ENCODE measurements at places on chromosomes 3 and 15.

GRCh38 chr3:42535981-42536784, 33.7 kb downstream of the VIPR1 start:
- no peaks in the 10 kb centered on the region for H3K36me3 ChIP-seq
- DNase-seq: peak; percentile 94
- no peaks in the 10 kb centered on the region for H3K27me3 ChIP-seq

GRCh38 chr15:60994963-60995475, 234.1 kb downstream of the RORA start:
- H3K36me3 ChIP-seq: no peaks in the 10 kb centered on the region
- no peak overlapping the region for H3K27ac ChIP-seq
- DNase-seq: no peak
- H3K27me3 ChIP-seq: no peaks in the 10 kb centered on the region
- no peak overlapping the region for H3K4me3 ChIP-seq

DNA sequence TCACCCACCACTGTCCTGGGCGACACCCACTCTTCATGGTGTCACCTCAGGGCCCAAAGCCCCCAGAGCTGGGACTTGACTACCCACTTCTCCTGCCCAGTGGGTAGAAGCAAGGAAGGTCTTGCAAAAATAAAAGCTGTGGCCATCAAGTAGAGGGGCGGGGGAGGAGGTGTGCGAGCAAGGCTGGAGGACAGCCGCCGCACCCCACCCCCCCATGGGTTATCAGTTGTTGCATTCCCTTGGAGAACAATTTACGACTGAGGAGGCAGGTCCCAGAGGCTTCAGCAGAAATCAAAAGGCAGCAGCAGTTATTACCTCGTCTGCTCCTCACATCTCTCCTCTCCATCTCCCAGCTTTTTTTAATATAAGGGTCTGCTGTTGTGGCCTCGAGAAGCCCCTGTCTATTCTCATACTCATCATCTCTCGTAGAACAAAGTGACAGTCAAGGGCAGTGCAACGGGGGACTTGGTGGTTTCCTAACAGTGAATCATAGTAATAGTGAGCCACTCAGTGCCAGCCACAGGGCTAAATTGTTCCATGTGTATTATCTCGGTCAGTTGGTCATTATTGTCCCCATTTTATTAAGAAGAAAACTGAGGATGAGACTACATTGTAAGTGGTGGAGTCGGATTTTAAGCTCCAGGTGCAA, 116.4 kb downstream of the PDCD6IP start:
- no peak overlapping the region for H3K4me3 ChIP-seq
- H3K4me1 ChIP-seq: peaks cover 10% of the 10 kb centered on the region
- H3K36me3 ChIP-seq: no peaks in the 10 kb centered on the region

GRCh38 chr3:129481766-129482332, 41.8 kb downstream of the IFT122 start:
- peaks cover 5% of the 10 kb centered on the region for H3K4me1 ChIP-seq
- peak; percentile 69 for DNase-seq
- H3K27me3 ChIP-seq: no peaks in the 10 kb centered on the region
- no peak overlapping the region for H3K4me3 ChIP-seq
- no peak overlapping the region for H3K27ac ChIP-seq
- peaks cover 4% of the 10 kb centered on the region for H3K36me3 ChIP-seq

DNA sequence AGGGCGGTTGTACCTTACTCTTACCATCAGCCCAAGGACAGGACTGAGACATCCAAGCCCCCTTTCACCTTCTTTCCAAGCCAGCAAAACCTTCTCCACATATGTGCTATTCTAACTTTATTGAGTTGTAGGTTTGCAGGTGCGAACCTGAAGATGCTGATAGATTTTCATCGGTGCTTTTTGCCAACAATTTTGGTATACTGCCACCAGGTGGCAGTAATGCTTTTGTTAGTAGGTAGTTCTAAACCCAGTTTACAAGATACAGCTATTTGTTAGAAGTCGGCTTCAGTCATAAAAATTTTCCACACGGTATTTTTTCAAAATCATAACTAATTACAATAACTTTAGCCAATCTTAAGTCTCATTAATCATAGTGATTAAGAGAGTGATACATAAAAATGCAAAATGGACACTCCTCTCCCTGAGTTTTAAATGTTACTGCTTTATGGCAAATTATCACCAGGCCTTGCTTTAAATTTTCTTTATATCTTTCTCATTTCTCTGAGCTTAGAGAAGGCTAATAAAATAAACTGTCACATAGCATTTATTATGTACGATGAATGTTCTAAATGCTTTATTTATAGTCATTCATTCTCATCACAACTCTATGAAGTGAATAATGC, 636 bp downstream of the TBC1D21 start:
- no peaks in the 10 kb centered on the region for H3K36me3 ChIP-seq
- DNase-seq: peak; percentile 70
- H3K27me3 ChIP-seq: no peaks in the 10 kb centered on the region
- H3K4me3 ChIP-seq: no peak overlapping the region
- H3K27ac ChIP-seq: no peak overlapping the region

Data from mesendoderm (in vitro differentiated cells).